ENCODE measurements at places on chromosomes 1 and 21.

DNA sequence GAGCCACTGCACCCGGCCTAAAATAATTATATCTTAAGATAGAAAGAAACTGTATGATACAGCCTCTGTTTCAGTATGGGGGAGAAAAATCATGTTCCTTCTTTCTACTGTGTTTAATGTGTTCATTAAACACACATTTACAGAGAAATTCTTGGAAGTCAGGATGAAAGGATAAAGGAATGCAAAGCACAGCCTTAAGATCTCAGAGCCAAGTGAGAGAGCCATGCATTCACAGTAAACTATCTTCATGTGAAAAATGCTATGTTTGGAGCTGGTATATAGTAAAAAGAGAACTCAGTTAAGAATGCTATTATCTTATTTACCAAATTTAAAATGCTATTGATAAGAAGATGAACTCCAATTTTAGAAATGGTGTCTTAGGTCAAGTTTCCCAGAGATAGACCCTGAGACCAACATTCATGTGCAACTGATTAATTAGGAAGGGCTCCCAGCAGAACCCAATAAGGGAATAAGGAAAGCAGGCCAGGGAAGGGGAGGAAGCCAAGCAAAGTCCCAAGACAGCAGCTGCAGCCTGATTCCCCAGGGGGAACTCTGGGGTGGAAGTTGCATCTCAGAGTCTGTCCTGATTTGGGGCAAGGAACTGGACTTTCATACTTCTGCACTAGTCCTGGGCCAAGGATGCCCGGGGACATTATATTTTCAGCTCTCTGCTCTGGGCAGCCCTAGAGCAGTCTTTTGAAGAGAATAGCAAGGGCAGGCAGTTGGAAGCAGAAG lies 130.0 kb upstream of the ZNF648 start:
- DNase-seq = no peak

- DNase-seq = peak; percentile 31
Measured at GRCh38 chr1:101238031-101238628, 1.3 kb downstream of the S1PR1 start.

GRCh38 chr1:67597336-67597735 lies 87.7 kb upstream of the GADD45A start:
- DNase-seq = no peak

- DNase-seq = no peak
Measured at GRCh38 chr1:183674886-183675285, 21.8 kb upstream of the APOBEC4 start.

DNA sequence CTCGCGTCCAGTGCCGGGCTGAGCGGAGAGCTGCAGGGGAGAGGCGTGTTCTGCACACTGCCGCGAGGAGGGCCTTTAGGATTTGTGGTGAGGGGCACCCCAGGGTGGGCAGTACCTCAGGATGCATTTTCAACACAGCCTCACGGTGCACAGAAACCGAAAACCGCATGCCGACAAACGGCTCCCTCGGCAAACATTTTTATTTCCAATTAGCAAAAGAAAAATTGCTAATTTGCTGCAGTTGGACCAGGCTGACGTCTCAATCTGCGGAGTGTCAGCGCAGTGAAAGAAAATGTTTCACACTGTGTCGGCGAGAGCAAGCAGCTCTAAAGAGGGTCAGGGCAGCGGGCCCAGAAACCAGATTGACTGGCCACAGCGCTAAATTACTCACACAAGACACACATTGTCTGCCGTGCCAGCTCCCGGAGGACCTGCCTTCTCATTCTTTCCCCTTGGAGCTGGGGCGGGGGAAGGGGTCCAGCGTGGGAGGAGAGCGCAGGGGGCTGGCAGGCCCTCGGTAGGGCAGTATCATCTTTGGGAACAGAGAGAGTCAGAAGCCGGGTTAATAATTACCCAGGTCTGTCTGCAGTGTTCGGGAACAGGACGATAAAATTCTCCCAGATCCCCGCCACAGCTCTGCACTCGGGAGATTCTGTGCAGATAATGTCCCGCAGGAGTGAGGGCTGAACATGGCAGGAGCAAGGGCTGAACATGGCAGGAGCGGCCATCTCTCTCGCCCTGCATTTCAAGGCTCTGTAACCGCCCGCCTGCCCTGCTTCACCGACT lies 150.2 kb downstream of the PRDM16 start:
- no peak for DNase-seq

GRCh38 chr1:1591452-1591851 lies 8.5 kb downstream of the FNDC10 start:
- DNase-seq = no peak

GRCh38 chr1:90727917-90728501 lies 10.9 kb upstream of the BARHL2 start:
- DNase-seq = no peak

DNA sequence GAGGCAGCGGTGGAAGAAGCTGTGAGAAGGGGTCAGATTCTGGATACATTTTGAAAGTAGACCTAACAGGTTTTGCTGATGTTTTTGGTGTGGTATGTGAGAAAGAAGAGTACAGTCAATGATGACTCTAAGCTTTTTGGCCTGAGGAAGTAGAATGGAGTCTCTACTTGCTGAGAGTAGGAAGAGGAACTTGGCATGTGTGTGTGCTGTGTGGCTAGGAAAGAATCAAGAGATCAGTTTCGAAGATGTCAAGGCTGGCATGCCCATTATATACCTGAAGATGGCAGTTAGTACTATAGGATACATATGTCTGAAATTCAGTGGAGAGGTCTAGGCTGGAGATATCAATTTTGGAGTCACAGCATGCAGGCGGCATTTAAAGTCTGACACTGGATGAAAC lies 64.4 kb downstream of the MAB21L3 start:
- no peak for DNase-seq

GRCh38 chr1:64268653-64269557 lies 65.5 kb downstream of the UBE2U start:
- DNase-seq = peak; percentile 53

GRCh38 chr1:43645461-43645860 lies 4.5 kb upstream of the KDM4A start:
- no peak for DNase-seq

- no peak for DNase-seq
Measured at GRCh38 chr1:55055084-55055882, 15.9 kb downstream of the PCSK9 start.

GRCh38 chr1:65422241-65423203 lies 2.1 kb downstream of the LEPR start:
- no peak for DNase-seq

DNA sequence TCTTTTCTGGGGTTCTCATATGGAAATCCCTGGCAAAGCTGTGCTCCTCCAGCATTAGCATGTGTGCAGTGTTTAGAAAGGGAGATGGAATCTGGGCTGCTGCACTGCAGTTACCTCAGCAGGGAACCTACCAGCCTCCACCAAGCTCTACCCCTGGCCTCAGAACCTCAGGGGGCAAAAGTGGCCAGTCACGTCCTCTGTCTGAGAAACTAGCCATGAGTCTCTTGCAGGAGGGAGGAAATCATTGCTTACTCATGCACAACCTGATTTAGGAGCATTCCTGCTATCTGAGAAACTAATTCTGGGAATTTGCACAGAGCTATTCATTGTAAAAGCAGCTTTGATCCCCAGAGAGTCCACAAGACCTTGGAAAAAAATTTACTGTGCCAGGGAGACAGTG lies 80.6 kb upstream of the IPO9 start:
- DNase-seq = no peak

GRCh38 chr1:193216920-193217319 lies 30.5 kb upstream of the B3GALT2 start:
- no peak for DNase-seq

GRCh38 chr1:45863218-45863617 lies 59.8 kb downstream of the MAST2 start:
- DNase-seq = no peak

- no peak for DNase-seq
Measured at GRCh38 chr1:180961622-180962021, 48.9 kb downstream of the KIAA1614 start.

- DNase-seq = no peak
Measured at GRCh38 chr1:232968965-232969364, 18.6 kb downstream of the NTPCR start.

- DNase-seq = no peak
Measured at GRCh38 chr1:109909561-109909960, 1.1 kb upstream of the CSF1 start.

DNA sequence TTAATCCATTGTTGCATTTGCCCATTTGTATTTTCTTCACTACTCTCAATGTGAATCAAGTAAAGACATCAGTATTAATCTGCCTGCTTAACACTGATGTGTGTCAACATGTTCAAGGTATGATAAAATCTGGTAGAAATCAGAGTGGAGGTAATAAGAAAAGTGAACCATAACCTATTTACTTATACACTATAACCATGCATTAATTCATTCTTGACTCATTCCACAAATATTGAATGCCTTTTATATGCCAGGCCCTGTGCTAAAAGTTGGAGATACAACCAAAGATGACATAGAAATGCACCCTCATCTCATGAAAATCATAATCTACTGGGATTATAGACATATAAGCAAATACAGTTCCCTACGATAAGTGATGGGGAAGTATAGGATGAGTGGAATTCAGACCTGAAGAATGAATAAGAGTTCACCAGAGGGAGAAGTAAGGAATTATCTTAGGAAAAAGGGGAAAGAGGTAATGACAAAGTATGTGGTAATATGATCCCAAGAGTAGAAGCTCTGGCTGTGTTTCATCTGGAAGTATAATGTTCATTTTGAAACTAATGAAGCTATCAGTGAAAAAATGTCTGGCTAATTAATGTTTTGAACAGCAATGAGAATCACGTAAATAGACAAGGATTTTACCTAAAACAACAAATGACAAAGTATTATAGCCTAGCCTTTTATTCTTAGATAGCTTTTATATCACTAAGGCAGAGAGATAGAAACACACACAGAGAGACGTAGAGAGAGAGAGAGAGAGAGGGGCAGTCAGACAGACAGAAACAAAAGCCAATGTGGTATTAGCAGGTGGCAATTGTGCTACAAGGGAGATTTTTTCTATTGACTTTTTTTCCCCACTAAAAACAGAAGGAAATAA lies 7.0 kb upstream of the RWDD3 start:
- no peak for DNase-seq

- DNase-seq = no peak
Measured at GRCh38 chr1:159941591-159942560, 3.5 kb downstream of the IGSF9 start.

DNA sequence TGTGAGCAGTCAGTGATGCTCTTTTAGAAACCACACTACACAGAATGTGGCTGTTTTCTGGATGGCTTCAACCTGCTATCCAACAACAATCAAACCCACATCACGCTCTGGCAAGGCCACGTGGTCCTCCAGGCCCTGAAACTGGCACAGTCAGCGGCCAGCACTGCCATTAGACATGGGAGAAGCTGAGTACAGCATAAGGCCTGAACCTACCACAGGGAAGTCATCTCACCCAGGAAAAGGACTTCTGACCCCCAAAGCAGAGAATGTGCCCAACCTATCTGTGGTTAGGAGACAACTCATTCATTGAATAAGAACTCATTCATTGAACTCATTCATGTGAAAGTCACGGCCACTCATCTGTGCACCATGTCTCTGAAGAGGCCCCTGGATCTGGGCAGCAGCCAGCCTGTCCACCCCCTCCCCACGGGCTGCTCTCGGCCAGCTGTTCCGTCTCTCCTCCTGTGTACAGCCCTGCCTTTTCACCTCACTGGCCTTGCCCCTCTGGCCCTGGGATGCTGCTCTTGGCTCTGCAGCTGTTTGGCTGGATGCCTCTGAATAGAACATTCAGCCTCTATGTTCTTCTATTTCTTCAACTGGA lies 41.1 kb downstream of the C1orf198 start:
- DNase-seq = no peak

GRCh38 chr1:172622541-172622940 lies 36.4 kb upstream of the FASLG start:
- no peak for DNase-seq

GRCh38 chr1:31295874-31296485 lies 608 bp downstream of the SNRNP40 start:
- no peak for DNase-seq

- DNase-seq = no peak
Measured at GRCh38 chr1:43530483-43531106, at the start of gene PTPRF. TSS of gene PTPRF (plus strand) at chr1:43530883. CDS start at chr1:43545076, 14,193 bp downstream.

DNA sequence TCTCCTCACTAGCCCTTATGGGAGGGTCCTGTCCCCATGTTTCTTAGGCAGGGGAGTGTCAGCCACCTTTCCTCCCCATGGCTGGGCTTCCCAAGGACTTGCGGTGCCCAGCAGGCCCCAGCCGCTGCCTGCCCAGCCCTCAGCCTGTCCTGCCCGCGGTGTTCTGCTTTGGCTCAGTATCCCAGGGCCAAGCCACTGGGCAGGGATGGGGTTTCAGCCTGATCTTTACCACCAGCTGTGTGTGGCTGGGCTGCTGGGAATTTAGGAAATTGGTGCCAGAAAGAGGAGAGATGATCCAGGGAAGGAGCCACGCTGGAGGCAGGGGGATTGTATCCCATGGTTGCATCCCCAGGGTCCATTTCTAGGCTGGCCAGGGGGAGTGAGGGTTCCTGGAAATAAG lies 6.9 kb upstream of the IGFN1 start:
- DNase-seq = no peak

- DNase-seq = peak; percentile 52
Measured at GRCh38 chr1:42146626-42147320, 6.4 kb upstream of the GUCA2B start.

- no peak for DNase-seq
Measured at GRCh38 chr1:64502931-64503330, 33.0 kb downstream of the CACHD1 start.

DNA sequence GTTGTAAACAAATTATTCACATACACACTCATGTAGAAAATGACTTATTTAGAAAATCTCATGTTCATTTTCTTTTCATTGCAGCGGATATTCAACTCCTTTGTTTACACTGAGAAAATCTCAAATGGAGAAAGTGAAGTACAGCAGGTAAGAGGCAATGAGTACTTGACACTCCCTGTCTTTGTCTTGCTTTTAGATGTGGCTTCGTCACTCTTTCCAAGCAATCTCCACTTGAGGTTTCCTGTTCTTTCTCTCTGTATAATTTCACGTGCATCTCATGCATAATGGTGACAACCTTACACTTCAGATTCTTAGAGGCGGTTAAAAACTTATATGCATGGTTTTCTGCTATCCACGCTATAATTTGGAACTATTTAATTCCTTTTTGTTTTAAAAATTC lies 80.6 kb downstream of the CACHD1 start:
- DNase-seq = no peak

DNA sequence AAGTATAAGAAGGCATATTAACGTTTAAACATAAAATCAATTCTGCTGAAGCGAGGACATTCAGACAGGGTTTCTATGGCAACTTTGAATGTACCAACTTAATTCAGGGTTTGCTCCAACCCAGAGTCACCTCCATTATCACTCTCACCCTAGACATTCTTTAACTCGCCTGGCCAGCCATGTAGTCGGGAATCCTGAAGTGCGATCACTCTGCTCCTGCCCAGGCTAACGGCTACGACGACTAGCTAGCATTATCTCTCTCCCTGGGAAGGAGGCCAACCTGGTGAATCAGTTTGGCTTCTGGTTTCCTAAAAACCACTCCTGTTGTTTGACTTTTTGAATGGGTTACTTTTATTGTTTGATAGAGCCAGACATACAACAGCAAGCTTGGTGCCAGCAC lies 38.9 kb upstream of the ZBTB18 start:
- no peak for DNase-seq

All from T follicular helper cell (primary cell).